ENCODE measurements at places on chromosomes 6 and 20. TPM values are rescaled to one million over a fixed set of nuclear protein-coding genes. Genes with fewer than 3 reads are reported as not detected.

GRCh38 chr6:43738877-43739641 lies 31.0 kb upstream of the VEGFA start:
- H3K4me1 ChIP-seq, result peaks cover 9% of the 10 kb centered on the region
- DNase-seq, result no peak
- H3K27ac ChIP-seq, result no peak overlapping the region
- H3K27me3 ChIP-seq, result no peaks in the 10 kb centered on the region
- no peaks in the 10 kb centered on the region for H3K36me3 ChIP-seq
- no peak overlapping the region for H3K4me3 ChIP-seq

- no peak for DNase-seq
- H3K4me1 ChIP-seq, result no peaks in the 10 kb centered on the region
- no peak overlapping the region for H3K27ac ChIP-seq
- H3K36me3 ChIP-seq, result no peaks in the 10 kb centered on the region
- no peak overlapping the region for H3K4me3 ChIP-seq
- no peaks in the 10 kb centered on the region for H3K27me3 ChIP-seq
These were observed 179.3 kb downstream of the CARMIL1 start for GRCh38 chr6:25458485-25458884.

- H3K4me3 ChIP-seq, result no peak overlapping the region
- no peaks in the 10 kb centered on the region for H3K4me1 ChIP-seq
- H3K36me3 ChIP-seq, result no peaks in the 10 kb centered on the region
- H3K27ac ChIP-seq, result no peak overlapping the region
- DNase-seq, result no peak
These were observed 7.5 kb downstream of the C2 start for GRCh38 chr6:31935021-31935420.

GRCh38 chr6:81531869-81532561 lies 220.5 kb downstream of the TENT5A start:
- H3K36me3 ChIP-seq, result no peaks in the 10 kb centered on the region
- no peak overlapping the region for H3K4me3 ChIP-seq
- DNase-seq, result no peak
- no peaks in the 10 kb centered on the region for H3K27me3 ChIP-seq
- H3K4me1 ChIP-seq, result no peaks in the 10 kb centered on the region

GRCh38 chr6:56246881-56247653 lies at the start of gene COL21A1:
Gene COL21A1 (minus strand): TSS chr6:56247580. CDS start chr6:56182618, 64,962 bp downstream.
- H3K4me3 ChIP-seq, result no peak within 1 kb of the TSS
- no peak within 1 kb of the TSS for H3K27ac ChIP-seq
- no peaks in the 10 kb centered on the region for H3K4me1 ChIP-seq
- no peaks in the 10 kb centered on the region for H3K27me3 ChIP-seq

GRCh38 chr20:17849901-17850683 lies 118.5 kb downstream of the SNX5 start:
- H3K4me1 ChIP-seq, result peaks cover 28% of the 10 kb centered on the region
- DNase-seq, result no peak
- H3K27me3 ChIP-seq, result no peaks in the 10 kb centered on the region
- no peak overlapping the region for H3K27ac ChIP-seq

DNA sequence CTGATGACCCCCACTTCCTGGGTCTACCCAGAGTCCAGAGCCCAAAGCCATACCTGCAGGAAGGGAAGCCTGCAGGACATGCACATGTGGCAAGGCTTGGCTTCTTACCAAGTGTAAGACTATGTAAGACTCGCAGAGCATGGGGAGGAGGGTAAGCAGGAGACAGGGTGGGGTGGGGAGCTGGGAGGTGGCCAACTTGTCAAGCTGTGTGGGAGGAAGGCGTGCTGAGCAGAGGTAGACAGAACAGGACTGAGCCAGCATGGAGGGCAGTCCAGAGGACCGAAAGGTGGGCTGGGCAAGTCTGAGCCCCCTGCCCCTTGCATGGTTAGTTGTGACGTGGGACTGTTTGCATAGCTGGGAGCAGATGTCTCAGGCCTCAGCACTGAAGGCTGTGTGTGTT lies 53.4 kb upstream of the RNF24 start:
- H3K4me3 ChIP-seq, result no peak overlapping the region
- DNase-seq, result no peak
- no peaks in the 10 kb centered on the region for H3K36me3 ChIP-seq
- no peaks in the 10 kb centered on the region for H3K27me3 ChIP-seq

DNA sequence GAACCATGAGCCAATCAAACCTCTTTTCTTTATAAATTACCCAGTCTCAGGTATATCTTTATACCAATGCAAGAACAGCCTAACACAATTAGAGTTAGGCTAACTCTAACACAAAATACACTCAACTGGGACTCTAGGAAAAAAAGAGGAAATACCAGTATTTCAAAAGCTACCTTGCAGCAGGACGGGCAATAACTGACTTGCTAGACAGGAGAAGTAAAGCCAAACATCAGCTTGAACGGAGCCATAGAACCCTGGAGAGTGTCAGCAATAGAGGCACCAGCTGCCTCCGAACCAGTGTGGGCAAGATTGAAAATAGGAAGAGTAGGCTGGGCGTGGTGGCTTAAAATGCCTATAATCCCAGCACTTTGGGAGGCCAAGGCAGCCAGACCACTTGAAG lies 162.0 kb upstream of the SOX4 start:
- H3K4me1 ChIP-seq, result no peaks in the 10 kb centered on the region
- H3K27me3 ChIP-seq, result no peaks in the 10 kb centered on the region
- no peak overlapping the region for H3K4me3 ChIP-seq
- no peaks in the 10 kb centered on the region for H3K36me3 ChIP-seq
- DNase-seq, result no peak
- no peak overlapping the region for H3K27ac ChIP-seq

DNA sequence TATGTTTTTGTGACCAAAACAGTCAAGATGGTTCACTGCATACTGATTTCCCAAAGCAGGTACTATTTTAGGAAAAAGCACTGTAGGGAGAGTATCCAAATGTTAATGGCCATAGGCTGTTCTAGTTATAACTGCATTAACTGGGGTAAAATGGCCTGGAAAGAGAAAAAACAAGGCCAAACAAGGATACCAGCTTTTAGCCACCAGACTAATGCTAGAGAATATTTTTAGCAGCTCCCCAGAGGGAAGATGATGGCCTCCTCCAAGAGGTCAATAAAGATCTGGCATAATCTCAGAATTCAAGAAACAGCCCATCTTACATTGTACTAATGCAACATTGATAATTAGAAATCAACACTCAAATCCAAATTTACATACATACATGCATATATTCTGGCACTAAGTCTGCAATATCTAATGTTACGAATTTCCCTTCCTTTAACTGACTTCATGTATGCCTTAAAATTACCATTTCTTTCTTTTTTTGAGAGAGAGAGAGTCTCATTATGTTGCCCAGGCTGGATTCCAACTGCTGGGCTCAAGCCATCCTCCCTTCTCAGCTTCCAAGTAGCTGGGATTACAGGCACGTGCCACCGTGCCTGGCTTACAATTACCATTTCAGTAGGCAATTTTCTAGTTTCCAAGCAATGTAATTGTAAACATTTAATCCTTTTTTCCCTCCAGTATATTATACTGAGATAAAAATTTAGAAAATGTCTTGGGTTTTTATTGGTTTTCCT lies 9.3 kb downstream of the COX7A2 start:
- no peaks in the 10 kb centered on the region for H3K27me3 ChIP-seq
- H3K4me1 ChIP-seq, result no peaks in the 10 kb centered on the region
- DNase-seq, result no peak
- no peak overlapping the region for H3K4me3 ChIP-seq
- peaks cover 11% of the 10 kb centered on the region for H3K36me3 ChIP-seq

DNA sequence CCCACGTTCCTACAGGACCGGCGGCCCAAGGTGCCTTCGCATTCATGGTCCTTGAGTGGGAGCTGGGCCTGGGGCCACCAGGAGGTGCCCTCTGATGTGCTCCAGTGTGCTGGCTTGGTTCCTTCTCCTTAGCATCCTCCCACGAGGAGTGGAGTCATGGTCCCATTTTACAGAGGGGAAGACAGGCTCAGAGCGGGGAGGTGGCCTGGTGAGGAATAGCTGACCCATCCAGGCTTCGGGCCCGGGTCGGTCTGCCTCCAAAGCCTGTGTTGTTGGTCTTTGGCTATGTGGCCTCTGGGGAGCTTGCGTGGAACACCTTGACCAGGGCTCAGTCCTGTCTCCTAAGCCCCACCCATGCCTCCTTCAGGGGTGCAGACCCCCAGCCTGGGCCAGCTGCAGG lies 22.8 kb downstream of the RBM38 start:
- no peak overlapping the region for H3K4me3 ChIP-seq
- DNase-seq, result no peak
- no peak overlapping the region for H3K27ac ChIP-seq
- H3K27me3 ChIP-seq, result no peaks in the 10 kb centered on the region
- no peaks in the 10 kb centered on the region for H3K4me1 ChIP-seq

GRCh38 chr6:113161018-113161315 lies 696.2 kb upstream of the MARCKS start:
- H3K36me3 ChIP-seq, result no peaks in the 10 kb centered on the region
- H3K27ac ChIP-seq, result no peak overlapping the region
- H3K4me3 ChIP-seq, result no peak overlapping the region
- no peak for DNase-seq
- H3K4me1 ChIP-seq, result no peaks in the 10 kb centered on the region

GRCh38 chr6:16380220-16380809 lies 141.9 kb downstream of the GMPR start:
- H3K4me1 ChIP-seq, result peaks cover 13% of the 10 kb centered on the region
- no peak overlapping the region for H3K27ac ChIP-seq
- no peak for DNase-seq
- H3K27me3 ChIP-seq, result no peaks in the 10 kb centered on the region
- no peak overlapping the region for H3K4me3 ChIP-seq

GRCh38 chr6:87094576-87094975 lies 330 bp downstream of the CGA start:
- H3K27ac ChIP-seq, result no peak overlapping the region
- H3K4me1 ChIP-seq, result no peaks in the 10 kb centered on the region
- DNase-seq, result no peak
- H3K36me3 ChIP-seq, result no peaks in the 10 kb centered on the region
- H3K4me3 ChIP-seq, result no peak overlapping the region

GRCh38 chr20:16587066-16587465 lies 13.8 kb upstream of the KIF16B start:
- no peaks in the 10 kb centered on the region for H3K36me3 ChIP-seq
- no peaks in the 10 kb centered on the region for H3K27me3 ChIP-seq
- H3K4me3 ChIP-seq, result no peak overlapping the region
- no peak for DNase-seq

DNA sequence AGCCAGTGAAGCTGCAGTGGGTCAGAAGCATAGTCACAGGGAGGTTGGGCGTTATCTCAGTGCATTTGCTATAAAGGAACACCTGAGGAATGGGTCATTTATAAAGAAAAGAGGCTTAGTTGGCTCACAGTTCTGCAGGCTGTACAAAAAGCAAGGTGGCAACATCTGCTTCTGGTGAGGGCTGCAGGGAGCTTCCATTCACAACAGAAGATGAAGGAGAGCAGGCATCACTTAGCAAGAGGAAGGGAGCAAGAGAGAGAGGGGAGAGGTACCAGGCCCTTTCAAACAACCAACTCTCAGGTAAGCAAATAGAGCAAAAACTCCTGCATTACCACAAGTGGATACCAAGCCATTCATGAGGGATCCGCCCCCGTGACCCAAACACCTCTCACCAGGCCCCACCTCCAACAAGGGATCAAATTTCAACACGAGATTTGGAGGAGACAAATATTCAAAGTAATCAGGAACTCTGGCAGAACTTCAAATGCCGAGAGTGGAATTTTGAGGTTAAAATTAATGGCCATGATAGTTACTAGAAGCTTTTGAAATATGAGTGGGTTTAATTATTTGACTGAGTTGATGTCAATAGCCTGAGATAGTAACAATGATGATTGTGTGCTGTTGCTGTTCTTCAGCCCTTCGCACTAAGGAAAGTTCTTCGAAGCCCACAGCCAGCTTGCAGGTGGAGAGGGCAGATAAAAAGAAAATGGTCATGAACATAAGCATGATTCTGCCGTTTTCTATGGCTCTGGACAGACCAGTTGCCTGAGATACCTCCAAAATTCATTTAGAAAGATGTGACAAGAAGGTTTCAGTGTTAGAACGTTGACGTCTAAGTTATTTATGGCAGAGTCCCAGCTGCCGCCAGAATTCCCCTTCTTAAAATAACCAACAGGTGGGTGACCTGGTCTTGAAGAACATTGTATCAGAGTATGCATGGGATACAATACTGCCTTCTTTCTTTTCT lies 55.3 kb upstream of the ADTRP start:
- DNase-seq, result peak; percentile 84
- H3K4me3 ChIP-seq, result peak overlapping the region; percentile 0
- peaks cover 45% of the 10 kb centered on the region for H3K4me1 ChIP-seq
- H3K27ac ChIP-seq, result peak overlapping the region; percentile 95
- H3K36me3 ChIP-seq, result no peaks in the 10 kb centered on the region

GRCh38 chr6:74069089-74069581 lies 373.1 kb downstream of the CD109 start:
- no peaks in the 10 kb centered on the region for H3K4me1 ChIP-seq
- DNase-seq, result no peak
- no peak overlapping the region for H3K4me3 ChIP-seq
- no peaks in the 10 kb centered on the region for H3K36me3 ChIP-seq

- H3K4me1 ChIP-seq, result no peaks in the 10 kb centered on the region
- no peak for DNase-seq
- H3K4me3 ChIP-seq, result no peak overlapping the region
- H3K36me3 ChIP-seq, result no peaks in the 10 kb centered on the region
- no peaks in the 10 kb centered on the region for H3K27me3 ChIP-seq
- H3K27ac ChIP-seq, result no peak overlapping the region
These were observed 13.3 kb upstream of the TCFL5 start for GRCh38 chr20:62874964-62875344.

DNA sequence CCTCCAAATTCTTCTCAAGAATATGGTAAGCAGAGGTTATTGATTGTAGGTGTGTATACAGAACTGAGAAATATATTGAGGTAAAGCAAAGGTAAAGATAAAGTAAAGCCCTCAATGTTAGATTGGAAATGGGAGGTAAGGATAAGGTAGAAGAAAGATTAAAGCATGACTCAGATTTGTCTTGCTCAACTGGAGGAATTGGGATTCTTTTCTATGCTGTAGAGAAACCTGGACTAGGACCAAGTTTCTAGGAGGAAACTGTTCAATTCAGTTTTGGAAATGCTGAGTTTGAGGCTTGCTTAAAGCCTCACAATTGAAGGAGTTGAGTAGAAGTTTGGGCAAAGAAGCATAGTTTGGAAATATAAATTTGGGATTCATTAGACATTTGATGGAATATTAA lies 634.0 kb upstream of the PTCHD4 start:
- H3K36me3 ChIP-seq, result no peaks in the 10 kb centered on the region
- no peaks in the 10 kb centered on the region for H3K27me3 ChIP-seq
- DNase-seq, result no peak
- H3K4me1 ChIP-seq, result no peaks in the 10 kb centered on the region

Gene LRP11
- total RNA-seq, result 0.05 TPM

Gene PTK7
- 6.2 TPM for total RNA-seq

Gene MUC21
- not detected for total RNA-seq

Gene WFDC10B
- total RNA-seq, result not detected

Gene SULF2
- 2.9 TPM for total RNA-seq

Gene COL12A1
- 0.29 TPM for total RNA-seq

Gene DDX43
- total RNA-seq, result not detected

Gene ABCF1
- 65.8 TPM for total RNA-seq

All from GM12878 (cell line).